ENCODE measurements at places on chromosomes 12 and 14.

DNA sequence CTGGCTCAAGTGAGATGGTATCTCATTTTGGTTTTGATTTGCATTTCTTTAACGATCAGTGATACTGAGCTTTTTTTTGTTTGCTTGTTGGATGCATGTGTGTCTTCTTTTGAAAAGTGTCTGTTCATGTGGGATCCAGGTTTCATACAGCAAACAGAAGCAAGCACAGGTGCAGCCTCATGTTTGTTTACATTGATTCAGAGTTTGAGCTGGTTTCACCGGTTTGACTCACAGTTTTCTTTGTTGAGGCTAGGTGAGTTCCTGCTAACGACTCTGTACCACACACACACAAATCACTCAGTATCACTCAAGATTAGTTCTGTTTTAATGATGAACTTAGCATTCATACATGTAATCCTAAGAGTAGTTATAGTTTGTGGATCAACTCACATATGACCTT is 3.7 kb downstream of the OR10G2 start:
- DNase-seq = no peak

- DNase-seq = peak; percentile 99
These were observed 106.8 kb downstream of the ZFC3H1 start for GRCh38 chr12:71556875-71557274.

- DNase-seq = no peak
These were observed 20.5 kb downstream of the AGAP2 start for GRCh38 chr12:57717846-57718640.

DNA sequence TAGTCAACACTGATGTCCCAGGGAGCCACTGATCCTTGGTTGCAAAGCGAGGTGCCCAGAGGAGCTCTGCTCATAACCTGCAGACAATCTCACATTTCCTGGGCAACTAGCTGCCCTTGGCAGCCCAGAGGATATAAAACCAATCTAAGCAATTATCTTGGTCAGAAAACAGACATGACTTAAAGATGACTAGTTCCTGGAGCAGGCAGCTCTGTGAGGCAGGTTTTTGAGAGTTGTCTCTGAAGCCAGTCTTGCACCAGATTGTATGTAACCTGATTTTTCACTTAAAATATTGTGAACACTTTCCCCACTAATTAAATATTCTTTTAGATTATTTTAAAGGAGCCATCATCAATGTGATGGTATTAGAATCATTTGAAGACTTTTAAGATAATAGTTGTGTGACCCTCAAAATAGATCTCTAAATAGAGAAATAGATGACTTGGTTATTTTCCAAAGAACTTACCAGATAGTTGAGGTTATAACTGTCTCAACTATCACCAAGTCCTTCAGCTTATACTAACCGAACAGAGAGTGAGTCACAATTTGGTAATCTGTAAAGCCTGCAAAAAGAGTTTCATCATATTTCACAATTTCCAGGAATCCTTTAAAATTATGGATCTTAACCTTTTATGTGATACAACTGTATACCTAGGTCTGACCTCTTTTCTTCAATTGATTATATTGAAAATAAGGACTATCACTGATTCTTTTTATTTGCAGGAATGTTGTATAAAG is 75.9 kb downstream of the LIN7A start:
- no peak for DNase-seq

GRCh38 chr12:22518060-22518719 is 26.2 kb downstream of the C2CD5 start:
- no peak for DNase-seq

DNA sequence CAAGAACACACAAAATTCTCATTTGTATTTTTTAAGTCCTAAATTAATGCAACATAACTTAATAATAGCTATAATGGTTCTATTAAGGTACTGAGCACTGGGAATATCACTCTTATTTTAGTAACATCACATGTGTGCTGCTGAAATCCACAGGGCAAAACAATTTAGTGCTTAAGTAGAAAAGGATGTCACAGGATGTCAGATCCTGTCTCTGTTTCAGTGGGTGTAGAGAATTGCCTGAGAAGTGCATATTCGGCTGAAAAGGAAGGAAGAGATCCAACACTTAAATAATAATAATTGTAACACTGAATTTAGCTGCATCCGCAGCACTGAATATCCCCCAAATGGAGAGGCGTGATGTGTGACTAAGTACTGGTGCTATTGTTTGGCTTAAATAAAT is 8.6 kb downstream of the LDHB start:
- no peak for DNase-seq

- no peak for DNase-seq
These were observed 472.2 kb upstream of the STXBP6 start for GRCh38 chr14:25522116-25522515.

DNA sequence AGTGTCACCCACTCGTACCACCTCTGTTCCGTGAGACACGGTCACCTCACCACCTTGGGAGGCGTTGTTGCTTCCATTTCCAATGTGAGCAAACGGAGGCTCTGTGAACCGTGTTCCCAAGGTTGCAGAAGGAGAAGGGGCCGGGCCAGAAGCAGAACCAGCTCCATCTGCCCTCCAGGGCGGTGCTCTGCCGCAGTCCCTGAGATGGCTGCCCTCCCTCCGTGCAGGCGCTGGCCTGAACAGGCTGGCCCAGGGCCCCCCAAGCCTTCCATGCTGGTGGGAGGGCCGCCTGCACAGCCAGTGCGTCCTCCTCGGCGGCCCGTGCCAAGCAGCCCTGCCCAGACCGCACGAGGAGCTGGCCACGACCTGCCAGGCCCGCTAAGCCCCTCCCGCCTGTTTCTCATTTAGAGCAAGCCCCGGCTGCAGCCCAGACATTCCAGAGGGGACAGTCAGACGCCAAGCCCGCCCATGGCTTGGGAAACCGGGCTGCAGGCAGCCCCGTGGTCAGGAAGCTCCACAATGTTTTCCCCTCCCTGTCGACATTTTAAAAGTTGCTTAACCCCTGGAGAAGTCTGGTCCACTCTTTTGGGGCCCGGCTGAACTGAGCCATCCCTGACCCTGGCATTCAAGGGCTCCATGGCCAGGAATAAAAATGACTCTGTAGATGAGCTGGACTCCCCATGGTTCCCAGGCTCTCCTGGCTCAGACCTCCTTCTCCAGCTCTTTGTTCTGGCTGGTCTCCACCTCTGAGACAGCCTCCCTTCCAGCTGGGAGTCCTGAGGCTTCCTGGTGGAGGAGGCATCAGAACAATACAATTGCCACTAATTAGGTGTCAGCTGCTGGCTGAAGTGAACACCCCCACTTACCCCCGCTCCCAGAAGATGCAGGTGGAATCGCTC is 236.0 kb downstream of the BCL11B start:
- peak; percentile 98 for DNase-seq

DNA sequence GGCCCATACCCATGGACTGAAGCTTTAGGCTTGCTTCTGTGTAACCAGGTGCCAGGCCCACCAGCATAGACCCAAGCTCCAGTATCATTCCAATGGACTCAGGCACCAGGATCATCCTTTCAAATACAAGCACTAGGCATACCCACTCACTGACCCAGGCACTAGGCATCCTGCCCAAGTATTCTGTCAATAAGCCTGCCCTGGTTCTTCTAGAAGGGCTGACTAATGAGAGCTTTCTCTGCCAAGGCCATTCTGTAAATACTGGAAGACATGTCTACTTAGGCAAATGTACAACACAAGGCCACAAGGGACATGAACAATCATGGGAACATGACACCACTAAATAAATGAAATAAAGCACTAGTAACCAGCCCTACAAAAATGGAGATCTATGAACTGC is 352.2 kb downstream of the FSCB start:
- no peak for DNase-seq

GRCh38 chr14:55071870-55072640 is 20.6 kb downstream of the MAPK1IP1L start:
- DNase-seq = no peak

DNA sequence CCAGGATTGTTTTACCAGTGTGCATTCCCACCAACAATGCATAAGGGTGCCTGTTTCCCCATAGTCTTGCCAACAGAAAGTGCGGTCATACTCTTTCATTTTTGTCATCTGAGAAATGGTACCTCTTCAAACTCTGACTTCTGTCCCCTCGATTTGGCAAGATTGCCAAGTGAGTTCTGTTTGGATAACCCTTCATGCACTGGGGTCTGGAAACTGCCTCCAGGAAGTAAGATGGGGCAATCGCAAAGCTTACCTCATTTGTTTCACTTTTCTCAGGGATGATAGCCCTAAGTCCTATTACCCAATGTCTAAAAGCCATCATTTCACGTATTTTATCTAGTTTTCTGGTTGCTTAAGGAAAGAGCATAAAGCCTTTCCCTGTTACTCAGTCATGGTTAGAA is 28.6 kb upstream of the NR1H4 start:
- DNase-seq = no peak

DNA sequence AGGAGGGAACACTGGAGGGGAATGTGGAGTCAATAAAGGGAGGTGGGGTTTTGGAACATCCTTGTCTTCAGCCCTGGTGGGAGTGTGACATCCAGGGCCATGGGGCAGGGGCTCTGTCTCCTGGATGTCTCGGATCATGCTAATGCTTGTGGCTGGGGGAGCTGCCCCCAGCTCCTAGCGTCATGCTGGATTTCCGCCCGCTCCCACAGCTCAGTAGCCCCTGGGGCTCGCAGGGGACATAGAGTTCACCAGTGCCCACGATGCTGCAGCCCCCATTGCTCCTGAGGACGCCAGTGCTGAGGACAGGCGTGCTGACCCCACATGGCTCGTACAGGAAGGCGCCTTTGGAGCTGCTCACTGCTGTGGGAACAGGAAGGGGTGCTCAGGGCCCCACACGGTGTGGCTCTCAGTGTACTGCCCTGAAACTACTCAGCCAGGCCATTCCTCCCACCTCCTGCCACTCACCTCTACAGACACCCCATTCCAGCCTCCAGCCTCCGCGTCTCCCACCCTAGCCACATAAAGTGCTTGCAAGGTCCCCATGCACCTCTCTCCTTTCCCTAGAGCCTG is 9.5 kb upstream of the KRT84 start:
- DNase-seq = no peak

DNA sequence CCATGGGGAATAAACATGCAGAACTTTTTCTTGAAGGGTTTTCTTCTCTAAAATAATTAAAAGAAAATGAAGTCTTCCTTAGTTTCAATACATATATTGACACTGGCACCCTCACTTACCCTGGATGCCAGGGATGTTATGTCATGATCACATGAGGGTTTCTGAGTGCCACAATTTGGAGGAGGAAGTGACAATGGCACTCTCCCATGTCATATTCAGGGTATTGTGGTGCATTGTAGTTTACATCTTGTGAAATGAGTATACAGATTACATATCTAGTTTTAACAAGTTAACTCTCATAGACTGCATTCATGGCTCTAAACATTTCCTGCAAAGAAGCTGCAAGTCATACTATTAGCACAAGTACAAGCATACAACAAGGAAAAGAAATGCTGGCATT is 37.7 kb downstream of the CCDC177 start:
- DNase-seq = no peak

Data from islet precursor cell (in vitro differentiated cells).